Fibroblast of villous mesenchyme (primary cell): ENCODE measurements at places on chromosomes 4 and X.

DNA sequence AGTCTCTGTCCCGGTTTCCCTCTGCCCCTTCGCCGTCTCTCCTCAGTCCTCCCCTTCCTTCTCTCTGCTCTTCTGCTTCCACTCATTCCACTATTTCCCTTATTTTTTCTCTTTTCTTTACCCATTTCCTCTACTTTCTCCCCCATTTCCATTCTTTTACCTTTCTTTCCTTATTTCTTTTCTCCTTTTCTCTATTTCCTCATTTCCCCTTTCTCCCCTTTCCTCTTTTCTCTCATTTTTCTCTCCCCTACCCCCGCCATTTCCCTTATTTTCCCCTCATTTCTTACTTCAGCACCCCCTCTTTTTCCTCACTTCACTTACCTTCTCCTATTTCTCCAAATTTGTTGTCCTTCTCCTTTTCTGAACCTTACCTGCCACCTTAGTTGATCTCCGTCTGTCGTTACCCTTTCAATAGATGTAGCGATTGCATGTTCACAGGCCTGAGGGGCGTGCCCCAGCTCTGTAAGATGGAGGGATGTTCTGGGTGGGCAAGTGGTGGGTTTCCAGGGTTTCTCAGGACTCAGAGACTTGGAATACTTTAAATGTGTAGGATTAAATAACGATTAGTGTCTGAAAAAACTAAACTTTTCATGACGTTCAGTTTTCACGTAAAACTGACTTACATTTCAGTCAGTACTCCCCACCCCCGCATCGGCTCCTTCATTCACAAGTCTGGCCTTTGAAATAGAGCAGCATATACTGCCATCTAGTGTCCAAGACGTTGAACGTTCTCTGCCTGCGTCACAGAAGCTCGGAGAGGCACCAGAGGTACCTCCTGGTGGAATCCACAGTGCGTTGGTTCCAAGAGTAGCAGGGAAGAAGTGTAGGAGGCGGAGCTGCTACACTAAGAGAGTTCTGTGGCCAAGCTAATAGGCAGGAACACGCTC is 641 bp upstream of the NCBP2L start:
- DNase-seq: peak; percentile 93

DNA sequence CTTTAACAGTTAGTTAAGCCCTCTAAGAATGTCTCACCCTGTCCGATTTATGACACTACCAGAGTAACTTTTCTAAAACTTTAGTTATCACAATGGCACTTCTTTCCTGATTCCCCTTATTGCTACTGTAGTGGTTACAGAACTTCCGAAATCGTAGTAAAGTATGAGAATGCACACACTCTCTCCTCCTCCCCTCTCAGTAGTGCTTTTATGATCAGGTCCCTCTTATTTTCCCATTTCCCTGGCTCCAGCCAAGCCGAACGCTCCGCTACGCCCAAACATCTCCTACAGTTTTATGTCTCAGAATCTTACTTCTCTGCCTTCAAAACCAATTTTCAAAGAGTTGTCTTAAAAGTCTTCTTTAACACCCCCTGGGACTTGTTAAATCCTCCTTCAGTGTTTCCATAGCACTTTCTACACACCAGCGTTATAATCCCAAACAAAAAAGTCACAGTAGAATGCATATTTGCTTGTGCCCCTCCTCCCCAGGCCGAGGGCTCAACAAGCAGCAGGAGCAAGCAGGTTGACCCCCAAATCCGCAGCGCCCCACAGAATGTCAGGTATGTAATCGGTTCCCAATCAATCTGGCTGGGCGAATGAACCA is 671 bp downstream of the HPF1 start:
- DNase-seq: no peak

DNA sequence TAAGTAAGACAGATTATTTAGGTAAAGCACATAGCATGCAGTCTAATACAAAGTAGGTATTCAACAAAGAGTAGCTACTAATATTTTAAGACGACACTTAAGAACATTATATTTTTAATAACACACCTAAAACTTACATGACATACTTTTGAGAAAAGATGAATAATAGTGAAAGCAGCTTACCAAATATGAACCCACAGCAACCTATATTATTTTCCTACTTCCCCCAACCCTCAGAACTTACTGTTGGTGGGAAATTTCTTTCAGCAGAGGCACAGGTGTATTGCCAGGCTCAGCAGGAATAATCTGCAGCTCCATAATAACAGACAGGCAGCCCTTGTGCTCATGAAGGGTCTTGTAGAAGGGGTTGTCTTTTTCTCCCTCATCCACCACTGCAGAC is 498.9 kb downstream of the GLUD2 start:
- no peak for DNase-seq

GRCh38 chr4:137610960-137611359 is 78.7 kb upstream of the PCDH18 start:
- peak; percentile 18 for DNase-seq

DNA sequence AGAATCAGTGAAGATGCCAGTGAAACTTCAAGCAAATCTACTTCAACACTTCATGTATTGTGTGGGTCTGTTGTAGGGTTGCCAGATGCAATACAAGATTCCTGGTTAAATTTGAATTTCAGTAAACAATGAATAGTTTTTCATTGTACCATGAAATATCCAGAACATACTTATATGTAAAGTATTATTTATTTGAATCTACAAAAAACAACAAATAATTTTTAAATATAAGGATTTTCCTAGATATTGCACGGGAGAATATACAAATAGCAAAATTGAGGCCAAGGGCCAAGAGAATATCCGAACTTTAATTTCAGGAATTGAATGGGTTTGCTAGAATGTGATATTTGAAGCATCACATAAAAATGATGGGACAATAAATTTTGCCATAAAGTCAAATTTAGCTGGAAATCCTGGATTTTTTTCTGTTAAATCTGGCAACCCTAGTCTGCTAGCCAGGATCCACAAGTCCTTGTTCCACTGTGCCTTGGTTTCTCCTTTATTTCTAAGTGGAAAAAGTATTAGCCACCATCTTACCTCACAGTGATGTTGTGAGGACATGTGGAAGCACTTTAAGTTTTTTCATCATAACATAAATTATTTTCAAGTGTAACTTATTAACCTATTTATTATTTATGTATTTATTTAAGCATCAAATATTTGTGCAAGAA is 2.3 kb downstream of the CXCL8 start:
- DNase-seq: no peak

DNA sequence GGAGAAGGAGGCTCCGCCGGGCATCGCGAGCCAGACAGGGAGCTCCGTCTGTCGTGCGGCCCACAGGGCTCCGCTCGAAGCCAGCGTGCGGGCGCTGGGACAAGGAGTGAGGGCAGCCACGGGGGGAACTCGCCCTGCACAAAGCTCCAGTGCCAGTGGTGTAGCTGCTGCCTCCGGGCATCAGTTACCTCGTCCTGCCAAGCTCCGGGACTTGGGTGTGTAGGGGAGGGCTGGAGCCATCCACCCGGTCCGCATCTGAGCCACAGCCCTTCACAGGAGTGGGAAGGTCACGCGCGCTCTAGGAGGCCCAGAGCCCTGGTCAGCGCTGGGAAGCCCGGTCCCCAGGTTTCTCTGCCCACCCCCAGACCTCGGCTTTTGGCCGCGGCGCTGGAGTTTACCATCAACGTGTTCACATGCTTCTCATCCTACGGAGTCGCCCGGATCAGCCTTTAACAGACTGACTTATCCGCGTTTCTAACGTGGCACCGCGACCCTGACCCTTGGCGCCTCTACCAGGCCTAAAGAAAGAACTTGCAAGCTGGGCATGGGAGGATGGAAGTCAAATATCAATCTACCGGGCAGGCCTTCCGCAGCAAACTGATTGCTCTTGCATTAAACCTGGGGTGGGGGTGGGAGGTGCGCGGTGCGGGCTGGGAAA is 8.4 kb upstream of the PRDM8 start:
- DNase-seq: no peak

- peak; percentile 13 for DNase-seq
These were observed 71.4 kb upstream of the ETNPPL start for GRCh38 chr4:108834166-108834834.

- peak; percentile 9 for DNase-seq
These were observed 421.7 kb upstream of the INTU start for GRCh38 chr4:127210893-127211649.
